Spleen (tissue), 13 donors: ENCODE measurements at places on chromosomes 6 and 20.

GRCh38 chr20:39658662-39659409 is 696.7 kb downstream of the DHX35 start:
- no peak for DNase-seq

GRCh38 chr6:26290941-26291340 is 74.1 kb upstream of the BTN3A2 start:
- DNase-seq = no peak

- no peak for DNase-seq
Measured at GRCh38 chr6:28347119-28347518, 2.6 kb upstream of the ZKSCAN3 start.

- peak; percentile 89 for DNase-seq
Measured at GRCh38 chr6:117547688-117548621, 54.4 kb downstream of the GOPC start.

DNA sequence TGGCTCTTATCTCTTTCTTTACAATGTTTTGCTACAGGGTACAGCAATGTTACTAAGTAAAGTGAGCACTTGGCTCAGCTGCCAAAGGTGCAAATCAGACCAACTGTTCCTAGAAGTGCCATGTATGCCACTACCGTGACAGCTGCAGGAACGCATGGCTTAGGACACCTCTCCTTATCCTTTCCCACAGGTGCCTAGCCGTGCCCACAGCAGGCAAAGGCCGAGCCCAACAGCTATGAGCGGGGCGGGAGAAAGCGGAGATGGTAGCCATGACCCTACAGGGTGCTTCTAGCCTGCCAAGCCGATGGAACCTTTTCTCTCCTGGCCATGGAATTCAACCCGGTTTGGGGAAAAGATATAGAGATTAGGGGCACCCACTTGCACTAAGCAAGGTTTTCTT is 97.1 kb downstream of the FAXC start:
- DNase-seq = no peak
